ENCODE measurements at places on chromosomes 13 and 19.

DNA sequence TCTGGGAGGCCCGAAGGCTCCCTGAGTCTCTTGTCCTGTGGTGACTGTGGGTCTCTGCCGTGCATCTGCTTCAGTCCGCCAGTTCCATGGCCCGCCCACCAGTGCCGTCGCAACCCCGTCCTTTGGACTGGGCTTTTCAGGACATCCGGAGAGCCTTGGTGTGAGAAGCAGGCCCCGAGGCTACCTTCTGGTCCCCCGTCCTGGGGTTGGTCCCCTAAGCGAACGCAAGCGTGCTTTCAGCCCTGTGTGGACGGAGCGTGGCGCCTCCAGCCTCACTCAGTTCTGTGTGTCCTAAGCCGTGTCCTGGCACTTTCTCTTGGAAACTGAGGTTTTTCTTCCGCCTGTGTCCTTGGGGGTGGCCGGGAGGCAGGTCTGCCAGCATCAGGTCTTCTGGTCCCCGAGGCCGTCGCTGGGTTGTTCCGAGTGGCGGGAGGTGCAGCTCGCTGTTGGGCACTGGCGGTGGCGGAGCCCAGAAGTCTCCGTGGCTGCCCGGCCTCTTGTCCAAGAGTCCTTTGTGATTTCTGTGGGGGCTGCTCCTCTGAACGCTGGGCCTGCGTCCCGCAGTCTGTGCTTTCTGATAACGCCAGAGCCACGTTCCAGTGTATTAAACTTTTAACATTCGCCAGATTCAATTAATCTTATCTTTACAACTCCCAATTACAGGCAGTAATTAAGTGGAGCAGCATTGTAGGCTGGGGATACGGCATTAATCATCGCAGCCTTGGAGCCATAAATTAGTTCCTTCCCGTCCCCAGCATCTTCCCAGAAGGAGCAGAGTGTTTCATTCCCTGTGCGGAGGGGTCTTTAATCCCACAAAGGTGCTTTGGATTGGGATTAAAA, 99.5 kb downstream of the KDM4B start:
- no peak for DNase-seq

GRCh38 chr19:58400316-58400915, 5.0 kb downstream of the RNF225 start:
- no peak for DNase-seq

GRCh38 chr13:47480951-47481350, 520.1 kb downstream of the SUCLA2 start:
- no peak for DNase-seq

- DNase-seq = no peak
Measured at GRCh38 chr19:36051236-36051635, 2.8 kb downstream of the THAP8 start.

- DNase-seq = peak; percentile 13
Measured at GRCh38 chr19:33390101-33390907, 16.8 kb downstream of the CEBPG start.

DNA sequence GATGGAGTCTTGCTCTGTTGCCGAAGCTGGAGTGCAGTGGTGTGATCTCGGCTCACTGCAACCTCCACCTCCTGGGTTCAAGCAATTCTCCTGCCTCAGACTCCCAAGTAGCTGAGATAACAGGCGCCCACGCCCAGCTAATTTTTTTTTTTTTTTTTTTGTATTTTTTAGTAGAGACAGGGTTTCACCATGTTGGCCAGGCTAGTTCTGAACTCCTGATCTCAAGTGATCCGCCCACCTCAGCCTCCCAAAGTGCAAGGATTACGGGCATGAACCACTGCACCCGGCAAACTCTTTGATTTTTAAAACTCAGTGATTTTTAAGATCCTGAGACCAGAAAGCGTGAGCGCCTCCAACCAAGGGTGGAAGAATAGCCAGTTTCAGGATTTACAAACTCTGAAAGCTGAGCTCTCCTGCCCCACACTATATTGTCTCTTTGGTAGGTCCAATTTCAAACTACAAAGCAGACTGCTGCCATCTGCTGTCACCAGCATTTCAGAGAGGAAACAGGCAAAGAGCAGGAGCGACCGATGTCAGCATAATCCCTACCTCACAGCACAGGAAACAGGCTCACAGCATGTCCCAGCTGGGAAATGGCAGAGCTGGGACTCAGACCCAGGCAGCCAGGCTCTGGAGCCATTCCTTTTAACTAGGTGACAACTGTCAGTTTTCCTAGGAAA, 9.2 kb downstream of the NOSIP start:
- no peak for DNase-seq

- DNase-seq = no peak
Measured at GRCh38 chr19:38385804-38386257, 2.0 kb downstream of the GGN start.

- DNase-seq = peak; percentile 88
Measured at GRCh38 chr19:1248786-1249297, 459 bp downstream of the MIDN start.

DNA sequence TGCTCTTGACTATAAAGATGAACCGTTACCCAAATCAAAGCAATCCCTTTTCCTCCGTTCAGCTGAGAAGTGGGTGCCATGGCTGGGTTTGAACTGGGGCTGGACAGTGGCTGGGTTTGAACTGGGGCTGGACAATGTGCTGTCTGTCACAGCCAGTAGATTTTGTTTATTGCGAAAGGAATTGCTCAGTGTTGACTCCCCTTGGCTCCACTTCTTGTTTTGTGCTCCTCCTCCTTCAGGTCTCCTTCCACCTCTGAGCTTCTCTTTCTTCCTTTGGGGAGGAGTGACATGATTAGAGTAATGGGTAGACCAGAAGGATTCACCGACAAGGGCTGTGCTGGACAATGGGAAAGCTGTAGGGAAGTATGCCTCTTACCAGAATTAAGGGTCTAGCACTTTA, 19.4 kb upstream of the MBNL2 start:
- no peak for DNase-seq

GRCh38 chr19:38245826-38246498, 10.2 kb downstream of the PPP1R14A start:
- DNase-seq = no peak

DNA sequence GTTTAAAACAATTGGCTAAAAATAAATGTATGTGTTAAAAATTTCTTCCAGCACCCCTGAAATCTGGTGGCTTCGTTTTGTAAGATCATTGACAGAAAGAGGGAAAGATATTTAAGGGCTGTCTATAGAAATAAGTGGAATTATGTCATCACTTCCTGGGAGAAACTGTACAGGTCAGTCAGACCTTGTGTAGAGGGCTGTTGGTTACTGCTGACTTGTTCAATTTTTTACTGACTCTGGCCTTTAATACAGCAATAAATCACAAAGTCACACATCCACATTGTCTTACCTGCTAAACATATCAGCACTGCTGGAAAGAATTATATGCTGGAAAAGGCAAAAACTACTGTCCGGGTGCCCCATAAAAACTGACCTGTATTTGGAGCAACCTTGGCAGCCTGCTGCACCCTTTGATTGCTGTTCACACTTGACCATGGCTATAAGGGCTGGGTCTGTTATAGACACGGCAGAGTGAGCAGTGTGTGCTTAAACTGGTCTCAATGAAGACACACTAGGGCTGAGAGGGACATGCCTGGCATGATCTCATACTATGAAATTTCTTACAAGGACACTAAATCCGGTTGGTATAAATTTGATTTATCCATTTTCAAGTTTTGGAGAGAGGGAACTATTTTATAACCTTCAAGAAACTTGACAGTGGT, 162.1 kb downstream of the NHLRC3 start:
- no peak for DNase-seq

DNA sequence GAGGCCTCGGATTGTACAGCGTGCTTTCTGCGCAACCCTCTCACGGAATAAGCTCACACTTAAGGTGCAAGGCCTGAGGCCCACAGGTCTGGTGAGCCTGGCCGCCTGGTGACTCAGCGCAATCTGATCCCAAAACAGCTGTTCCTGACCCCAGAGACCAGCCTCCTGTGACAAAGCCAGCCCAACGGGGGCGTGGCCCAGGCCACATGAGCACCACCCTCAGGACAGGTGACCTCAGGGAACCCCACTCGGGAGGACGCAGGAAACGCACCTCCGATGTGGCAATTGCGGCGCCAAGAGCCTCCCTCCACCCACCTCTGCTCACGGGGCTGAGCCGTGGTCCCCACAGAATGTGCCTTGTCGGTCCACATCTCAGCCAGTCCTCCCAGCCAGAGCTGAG, 26.4 kb downstream of the GRTP1 start:
- no peak for DNase-seq

- DNase-seq = no peak
Measured at GRCh38 chr13:111536075-111536642, 215.7 kb downstream of the TEX29 start.

- DNase-seq = no peak
Measured at GRCh38 chr19:13283871-13284270, 133.7 kb downstream of the IER2 start.

DNA sequence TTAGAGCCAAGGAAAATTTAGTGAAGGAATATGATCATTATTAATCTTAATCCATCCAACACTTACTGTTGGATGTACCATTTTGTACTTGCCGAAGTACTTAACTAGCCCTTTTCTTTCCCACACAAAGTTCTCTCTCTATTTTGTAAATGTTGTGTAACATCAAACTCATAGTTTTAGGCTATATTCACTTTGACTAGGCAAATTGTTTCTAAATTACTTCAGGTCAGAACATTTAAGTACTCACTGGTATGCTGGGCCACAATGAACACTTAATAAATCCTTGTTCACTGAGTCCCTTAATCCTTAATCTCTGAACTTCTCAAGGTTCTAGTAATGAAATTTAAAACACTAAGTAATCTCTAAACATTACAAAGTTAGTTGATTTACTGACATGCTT, 49.3 kb upstream of the EEF1AKMT1 start:
- no peak for DNase-seq

- DNase-seq = no peak
Measured at GRCh38 chr19:17246681-17247425, 1.1 kb upstream of the NR2F6 start.

DNA sequence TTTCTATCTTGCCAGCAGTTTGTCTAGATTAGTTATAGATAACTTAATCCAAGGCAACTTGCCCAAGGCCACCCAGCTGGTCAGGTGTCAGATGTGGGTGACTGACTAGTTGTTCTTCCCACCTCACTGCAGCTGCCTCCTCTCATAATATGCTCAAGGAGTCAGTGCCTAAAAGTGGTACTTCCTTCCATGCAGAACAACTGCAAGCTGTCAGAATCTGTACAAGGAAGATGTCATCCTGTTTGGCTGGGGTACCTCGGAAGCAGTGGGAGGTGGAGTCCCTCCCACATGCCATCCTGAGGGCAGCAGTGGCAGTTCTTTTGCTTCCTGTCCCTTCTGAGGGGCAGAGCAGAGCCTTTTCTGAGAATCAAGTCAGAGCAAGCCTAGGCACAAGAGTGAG, 193.2 kb upstream of the RFC3 start:
- no peak for DNase-seq

DNA sequence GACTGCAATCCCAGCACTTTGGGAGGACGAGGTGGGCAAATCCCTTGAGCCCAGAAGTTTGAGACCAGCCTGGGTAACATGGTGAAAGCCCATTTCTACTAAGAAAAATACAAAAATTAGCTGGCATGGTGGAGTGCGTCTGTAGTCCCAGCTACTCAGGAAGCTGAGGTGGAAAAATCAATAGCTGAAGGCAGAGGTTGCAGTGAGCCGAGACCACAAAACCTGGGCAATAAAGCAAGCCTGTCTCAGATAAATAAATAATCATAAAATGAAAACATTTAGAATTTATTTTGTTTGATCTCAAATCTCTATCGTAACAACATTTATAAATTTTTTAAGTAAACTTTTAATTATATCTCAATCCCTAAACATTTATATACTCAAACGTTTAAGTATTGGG, 36.6 kb downstream of the USP12 start:
- no peak for DNase-seq

DNA sequence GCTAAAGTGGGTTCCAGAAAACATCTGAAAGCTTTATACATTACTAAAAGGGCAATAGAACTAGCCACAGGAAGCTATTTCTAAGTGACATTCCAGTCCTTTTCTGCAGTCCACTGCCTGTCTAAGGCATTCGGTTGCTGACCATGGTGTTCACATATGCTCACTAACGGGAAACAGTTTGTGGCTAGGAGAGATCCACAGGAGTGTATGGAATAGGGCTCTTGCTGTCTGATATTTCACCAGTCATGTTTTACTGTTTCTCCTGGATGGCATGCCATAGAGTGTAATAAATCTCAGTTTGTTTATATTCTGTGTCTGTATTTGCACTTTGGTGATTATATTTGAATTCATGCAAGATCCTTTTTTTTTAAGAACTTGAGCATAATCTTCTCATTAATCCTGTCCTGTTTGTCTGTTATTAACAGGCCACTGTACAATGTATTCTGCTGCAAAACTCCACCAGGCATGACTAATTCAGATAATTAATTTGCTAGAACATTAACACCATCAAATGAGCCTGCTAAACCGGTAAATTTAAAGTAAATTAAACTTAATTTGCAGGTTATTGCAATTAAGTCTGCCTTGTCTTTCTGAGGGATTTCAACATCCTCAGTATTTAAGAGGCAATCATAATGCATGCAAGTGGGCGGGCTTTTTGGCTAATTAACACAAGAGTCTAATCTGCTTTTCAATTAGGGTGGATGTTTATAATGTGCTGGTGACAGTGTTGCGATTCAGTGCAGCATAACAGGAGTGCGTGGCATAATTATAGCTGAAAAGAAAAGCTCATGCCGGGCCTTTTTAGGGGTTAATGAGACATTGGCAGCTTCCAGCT, 201.3 kb downstream of the POU4F1 start:
- DNase-seq = no peak

DNA sequence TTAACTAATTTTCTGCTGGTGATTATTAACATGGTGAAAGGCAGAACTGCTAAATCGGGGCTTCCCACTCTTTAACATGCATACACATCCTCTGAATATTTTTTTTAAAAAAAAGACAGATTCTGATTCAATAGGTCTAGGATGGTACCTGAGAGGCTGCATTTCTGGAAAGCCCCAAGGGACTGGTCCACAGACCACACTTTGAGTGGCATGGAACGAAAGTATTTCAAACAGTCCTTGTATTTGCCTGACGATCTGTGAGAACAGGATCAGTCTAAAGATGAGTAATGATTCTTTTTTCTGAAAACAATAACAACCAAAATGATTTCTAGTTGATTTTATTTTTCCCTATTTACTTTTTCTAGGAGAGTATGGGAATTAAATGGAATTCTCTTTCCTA, 16.7 kb upstream of the SPART start:
- no peak for DNase-seq

GRCh38 chr13:22110368-22110767, 439.5 kb downstream of the FGF9 start:
- no peak for DNase-seq

DNA sequence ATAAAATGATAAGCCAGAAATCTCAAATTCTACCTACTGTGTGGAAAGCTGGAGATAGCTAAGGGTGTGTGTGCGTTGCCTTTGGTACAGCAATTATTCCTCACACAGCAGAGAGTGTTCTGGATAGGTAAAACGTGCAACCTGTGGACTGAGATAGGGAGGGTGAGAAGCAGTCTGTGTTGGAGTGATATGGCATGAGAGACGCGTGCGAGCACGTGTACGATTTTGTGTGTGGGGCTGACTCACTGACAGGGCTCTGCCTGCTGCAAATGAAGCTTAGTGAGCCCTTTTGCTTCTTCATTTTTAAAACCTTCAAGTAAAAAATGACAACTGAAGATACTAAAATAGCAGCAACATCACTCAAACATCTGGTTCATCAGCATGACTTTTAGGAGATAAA, 35.7 kb upstream of the SLC10A2 start:
- DNase-seq = no peak

All from activated CD8-positive, alpha-beta memory T cell treated with anti-CD3 and anti-CD28 coated beads, Interleukin-2, amount 50 U/mL, for 4 hours (primary cell).